ENCODE measurements at places on chromosomes 7 and 10.

DNA sequence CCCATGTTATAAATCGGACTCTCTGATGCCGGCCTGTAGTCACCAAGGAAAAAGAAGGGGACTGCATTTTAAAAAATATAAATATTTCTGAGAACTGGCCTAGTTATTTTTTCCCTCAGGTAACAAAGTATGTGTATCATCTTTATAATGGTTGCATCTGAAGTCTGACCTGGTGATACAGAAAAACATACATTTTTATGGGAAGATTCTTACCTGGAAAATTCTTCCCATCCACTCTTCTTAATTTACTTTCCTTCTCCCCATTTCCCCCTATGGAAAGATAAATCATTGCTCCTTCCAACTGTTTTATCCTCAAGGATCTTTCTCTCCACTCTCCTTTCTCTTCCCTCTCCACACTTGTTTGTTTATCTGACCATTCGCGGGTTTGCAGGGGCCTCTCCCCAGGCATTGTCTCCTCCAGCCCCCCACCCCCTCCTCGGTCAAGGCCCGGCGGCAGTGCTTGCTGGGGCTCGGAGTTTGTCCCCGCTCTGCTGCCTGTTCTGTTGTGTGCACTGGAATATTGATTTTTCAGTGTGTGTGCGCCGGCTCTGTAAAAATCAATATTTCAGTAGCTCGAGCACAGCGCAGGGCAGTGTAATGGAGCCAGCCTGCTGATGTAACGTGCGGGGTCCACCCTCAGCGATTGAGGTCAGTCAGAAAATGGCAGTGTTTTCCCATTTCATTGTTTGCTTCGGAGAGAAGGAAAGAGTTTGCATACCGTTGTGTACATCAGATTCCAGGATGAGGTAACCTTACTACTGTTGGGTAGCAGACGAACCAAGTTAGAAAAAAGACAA lies 199.5 kb upstream of the NFE2L3 start:
- no peak for DNase-seq

- DNase-seq: no peak
These were observed 14.6 kb downstream of the ZNF3 start for GRCh38 chr7:100066953-100067352.

GRCh38 chr7:4808026-4808425 lies 32.6 kb downstream of the AP5Z1 start:
- DNase-seq: no peak

- DNase-seq: no peak
These were observed 40.5 kb downstream of the ADRB1 start for GRCh38 chr10:114084215-114084614.

- DNase-seq: no peak
These were observed 105.5 kb upstream of the TBX20 start for GRCh38 chr7:35359423-35359822.

- no peak for DNase-seq
These were observed 53.7 kb downstream of the SLC39A12 start for GRCh38 chr10:18005445-18005780.

- no peak for DNase-seq
These were observed 39.9 kb downstream of the INPP5A start for GRCh38 chr10:132577350-132578003.

GRCh38 chr10:49759787-49760551 lies 2.2 kb downstream of the OGDHL start:
- no peak for DNase-seq

DNA sequence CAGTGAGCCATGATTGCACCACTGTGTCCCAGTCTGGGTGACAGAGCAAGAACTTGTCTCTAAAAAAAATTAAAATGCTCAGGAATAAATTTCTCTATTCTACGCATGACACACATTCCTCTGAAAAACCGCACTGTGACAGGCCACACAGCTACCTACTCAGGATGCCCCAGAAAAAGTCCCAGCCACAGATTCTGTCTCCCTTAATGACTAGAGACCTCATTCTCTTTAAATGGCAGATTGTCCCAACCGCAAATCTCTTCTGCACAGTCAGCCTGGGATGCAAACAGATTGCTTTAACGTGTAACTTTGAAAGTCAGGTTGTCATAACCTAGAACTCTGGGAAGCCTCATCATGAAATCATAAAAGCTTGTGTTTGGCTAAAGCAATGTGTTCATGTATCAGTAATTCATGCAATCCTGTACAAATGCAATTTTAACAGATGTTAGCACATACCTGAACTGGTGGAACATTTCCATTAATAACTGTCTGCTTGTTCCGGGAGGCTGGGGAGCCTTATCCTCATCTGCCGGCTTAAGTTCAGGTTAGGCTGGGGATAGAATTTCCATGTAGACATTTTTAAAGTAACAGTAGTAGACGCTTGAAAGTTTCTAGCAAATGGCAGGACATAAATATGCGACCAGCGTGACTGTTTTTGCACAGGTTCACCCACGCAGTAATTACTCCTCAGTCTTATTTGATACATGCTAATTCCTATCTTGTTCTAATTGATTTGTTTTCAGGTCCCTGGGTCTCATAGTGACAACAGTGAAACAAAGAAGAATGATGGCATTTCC lies 26.2 kb upstream of the MSRB2 start:
- peak; percentile 5 for DNase-seq

DNA sequence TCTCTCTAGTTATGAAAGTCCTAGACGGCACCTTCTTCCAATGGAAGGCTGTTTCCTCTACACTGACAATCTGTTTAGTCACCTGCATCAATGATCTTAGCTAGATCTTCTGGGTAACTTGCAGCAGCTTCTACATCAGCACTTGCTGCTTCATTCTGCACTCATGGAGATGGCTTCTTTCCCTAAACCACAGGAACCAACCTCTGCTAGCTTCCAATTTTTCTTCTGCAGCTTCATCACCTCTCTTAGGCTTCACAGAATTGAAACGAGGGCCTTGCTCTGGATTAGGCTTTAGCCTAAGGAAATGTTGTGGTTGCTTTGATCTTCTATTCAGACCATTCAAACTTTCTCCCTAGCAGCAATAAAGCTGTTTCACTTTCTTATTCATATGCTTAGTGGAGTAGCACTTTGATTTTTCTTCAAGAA lies 24.6 kb downstream of the NAMPT start:
- no peak for DNase-seq

DNA sequence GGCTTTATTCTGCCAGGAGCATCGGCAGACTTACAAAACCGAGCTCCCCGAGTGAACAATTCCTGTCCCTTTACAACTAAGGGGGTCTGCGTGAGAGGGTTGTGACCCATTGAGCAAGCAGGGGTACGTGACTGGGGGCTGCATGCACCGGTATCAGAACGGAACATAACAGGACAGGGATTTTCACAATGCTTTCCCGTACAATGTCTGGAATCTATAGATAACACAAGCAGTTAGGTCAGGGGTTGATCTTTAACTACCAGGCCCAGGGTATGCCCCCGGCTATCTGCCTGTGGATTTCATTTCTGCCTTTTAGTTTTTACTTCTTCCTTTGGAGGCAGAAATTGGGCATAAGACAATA lies 38.1 kb upstream of the GSDME start:
- no peak for DNase-seq

- DNase-seq: no peak
These were observed 275.7 kb downstream of the GPR37 start for GRCh38 chr7:124489925-124490324.

- DNase-seq: no peak
These were observed 8.4 kb downstream of the RHEB start for GRCh38 chr7:151511270-151511669.

- no peak for DNase-seq
These were observed 18.3 kb downstream of the ADAMTS14 start for GRCh38 chr10:70690589-70690988.

- peak; percentile 48 for DNase-seq
These were observed 604 bp downstream of the MXI1 start for GRCh38 chr10:110207805-110208613.

- no peak for DNase-seq
These were observed 4.6 kb downstream of the HABP2 start for GRCh38 chr10:113557424-113557862.

GRCh38 chr10:8133146-8133545 lies 78.7 kb downstream of the GATA3 start:
- peak; percentile 68 for DNase-seq

DNA sequence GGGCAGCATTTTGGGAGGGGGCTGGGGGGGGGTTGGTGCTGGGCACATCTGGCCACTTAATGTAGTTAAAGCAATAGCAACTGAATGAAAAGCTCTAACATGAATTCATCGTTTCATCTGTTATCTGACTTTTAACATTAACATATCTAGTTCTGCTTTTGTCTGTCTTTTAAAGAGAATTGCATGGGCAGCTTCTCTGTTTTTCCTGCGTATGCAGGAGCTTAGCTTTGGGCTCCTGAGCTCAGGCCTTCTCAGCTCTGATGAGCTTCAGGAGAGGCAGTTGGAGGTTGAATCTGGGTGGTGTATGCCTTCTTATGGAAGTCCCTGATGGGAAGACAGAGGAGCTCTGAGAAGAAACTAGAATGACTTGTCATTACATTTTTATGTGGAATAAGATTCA lies 58.4 kb downstream of the DNAJB6 start:
- no peak for DNase-seq

- DNase-seq: no peak
These were observed 411.9 kb upstream of the SHH start for GRCh38 chr7:156223935-156224832.

GRCh38 chr7:139200382-139200781 lies 30.7 kb upstream of the UBN2 start:
- no peak for DNase-seq

DNA sequence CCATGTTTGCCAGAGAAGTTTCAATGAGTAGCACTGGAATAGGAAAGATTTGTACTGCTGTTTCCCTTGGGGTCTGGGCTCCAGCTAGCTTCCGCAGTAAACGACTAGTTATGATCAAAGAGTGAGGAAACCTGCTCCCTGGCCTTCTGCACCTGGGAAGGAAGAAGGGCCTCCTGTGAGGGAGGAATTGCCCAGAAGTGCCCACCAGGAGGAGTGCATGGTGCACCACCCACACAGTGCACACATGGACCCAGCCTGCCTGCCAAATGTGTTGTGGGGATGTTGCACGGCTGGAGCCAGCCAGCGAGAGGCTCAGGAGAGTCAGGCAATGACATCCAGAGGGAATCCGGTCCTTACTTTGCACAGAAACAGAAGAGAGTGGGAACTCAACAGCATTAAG lies 27.0 kb upstream of the FAM107B start:
- no peak for DNase-seq

GRCh38 chr7:78081888-78082287 lies 283.3 kb downstream of the PHTF2 start:
- DNase-seq: no peak

DNA sequence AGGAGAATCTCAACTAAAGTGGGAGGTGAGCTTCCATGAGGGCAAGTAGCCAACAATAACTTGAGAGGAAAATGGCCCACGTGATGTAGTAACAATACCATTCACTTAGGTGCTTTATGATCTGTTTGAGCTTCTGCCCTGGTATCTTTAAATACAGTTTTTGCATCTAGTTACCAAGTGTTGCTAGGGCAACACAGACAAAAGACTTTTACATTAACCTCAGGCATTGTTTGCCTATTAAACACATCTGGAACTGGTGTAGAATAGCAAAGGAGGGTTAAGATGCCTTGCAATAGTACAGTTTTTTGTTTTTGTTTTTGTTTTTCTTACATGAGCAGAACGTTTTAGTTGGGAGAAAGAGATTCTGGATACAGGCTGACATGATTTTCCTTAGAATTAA lies 97.7 kb upstream of the MTPN start:
- no peak for DNase-seq

DNA sequence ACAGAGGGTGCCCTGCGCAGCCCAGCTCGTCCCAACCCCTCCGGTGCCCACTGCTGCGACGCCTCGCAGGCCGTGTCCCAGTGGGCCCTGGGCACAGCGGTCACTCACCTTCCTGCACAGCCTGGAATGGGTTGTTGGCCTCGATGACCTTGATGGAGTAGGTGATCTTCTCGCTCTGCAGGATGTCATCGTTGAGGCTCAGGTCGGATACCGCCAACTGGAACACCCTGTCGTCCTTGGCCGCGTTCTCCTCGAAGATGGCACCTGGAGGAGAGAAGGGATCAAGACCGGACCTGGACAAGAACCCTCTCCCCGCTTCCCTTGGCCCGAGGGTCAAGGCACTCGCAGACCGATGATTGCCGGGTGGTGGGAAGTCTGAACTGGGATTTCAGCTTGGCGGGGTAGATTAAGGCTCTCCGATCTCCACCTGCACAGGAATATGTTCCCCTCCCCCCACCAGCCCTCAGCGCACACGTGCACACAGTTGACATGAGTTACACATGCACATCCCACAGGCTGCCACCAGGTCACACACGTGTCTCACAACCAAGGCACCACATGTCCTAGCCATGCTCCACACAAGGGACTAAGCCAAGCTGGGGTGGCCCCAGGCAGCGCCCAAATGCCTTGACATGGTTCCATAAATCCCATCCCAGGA lies 2.6 kb downstream of the GRID1 start:
- no peak for DNase-seq

DNA sequence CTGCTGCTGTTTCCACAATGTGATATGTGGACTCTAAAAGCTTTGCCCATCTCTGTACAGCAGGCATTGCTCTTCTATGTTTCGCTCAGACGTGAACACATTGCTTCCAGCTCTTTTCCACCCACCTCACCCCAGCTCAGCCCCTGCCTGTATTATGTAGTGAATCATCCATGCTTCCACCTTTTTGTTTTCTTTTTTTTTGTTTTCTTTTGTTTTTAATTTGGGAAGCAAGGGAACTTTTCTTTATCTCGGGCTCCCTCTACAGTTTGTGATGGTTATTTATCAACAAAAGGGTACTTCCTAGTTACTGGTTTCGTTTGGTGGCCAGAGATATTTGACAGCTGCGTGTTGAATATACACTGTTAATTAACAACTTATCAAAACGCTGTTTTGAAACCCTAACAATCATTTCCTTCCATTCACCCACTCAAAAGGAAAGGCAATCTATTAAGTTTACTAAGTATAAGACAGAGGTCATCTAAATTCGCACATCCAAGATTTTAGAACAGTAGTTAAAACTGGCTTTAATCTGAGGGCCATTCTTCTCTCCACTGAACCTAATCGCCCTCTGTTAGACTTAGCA lies 127.9 kb upstream of the STK17A start:
- no peak for DNase-seq

- DNase-seq: no peak
These were observed 45.3 kb upstream of the PDLIM1 start for GRCh38 chr10:95335933-95336699.

DNA sequence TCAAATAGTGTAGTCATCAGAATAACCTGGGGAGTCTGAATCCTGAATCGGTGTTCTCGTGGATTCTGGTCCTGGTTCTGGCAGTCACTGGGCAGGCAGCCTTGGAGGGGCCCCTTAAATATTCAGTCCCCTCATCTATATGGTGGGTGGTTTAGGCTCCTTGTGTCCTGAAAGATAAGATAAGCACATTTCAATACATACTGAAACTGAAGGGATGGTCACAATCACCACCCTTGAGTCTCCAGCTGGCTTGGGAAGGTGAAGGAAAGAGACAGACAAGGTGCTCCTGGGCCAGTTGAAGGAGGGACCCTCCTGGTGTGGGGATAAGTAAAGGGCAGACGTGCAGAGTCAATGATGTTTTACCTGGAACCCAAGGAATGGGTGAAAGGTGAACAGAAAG lies 146.7 kb downstream of the CXCL12 start:
- no peak for DNase-seq

- no peak for DNase-seq
These were observed 19.2 kb upstream of the PTPRN2 start for GRCh38 chr7:158606671-158607424.

- no peak for DNase-seq
These were observed 9.1 kb upstream of the GGCT start for GRCh38 chr7:30513762-30514161.

GRCh38 chr10:73456187-73456890 lies 23.0 kb upstream of the MSS51 start:
- DNase-seq: no peak

- no peak for DNase-seq
These were observed 13.8 kb downstream of the ATG9B start for GRCh38 chr7:151010307-151011096.

Data from activated naive CD8-positive, alpha-beta T cell treated with anti-CD3 and anti-CD28 coated beads, Interleukin-2, amount 50 U/mL, for 24 hours (primary cell).